COR-L47 (cell line): ENCODE measurements at places on chromosomes 2 and 18.

- no peak for DNase-seq
Measured at GRCh38 chr2:216950547-216950946, 90.7 kb upstream of the TNP1 start.

DNA sequence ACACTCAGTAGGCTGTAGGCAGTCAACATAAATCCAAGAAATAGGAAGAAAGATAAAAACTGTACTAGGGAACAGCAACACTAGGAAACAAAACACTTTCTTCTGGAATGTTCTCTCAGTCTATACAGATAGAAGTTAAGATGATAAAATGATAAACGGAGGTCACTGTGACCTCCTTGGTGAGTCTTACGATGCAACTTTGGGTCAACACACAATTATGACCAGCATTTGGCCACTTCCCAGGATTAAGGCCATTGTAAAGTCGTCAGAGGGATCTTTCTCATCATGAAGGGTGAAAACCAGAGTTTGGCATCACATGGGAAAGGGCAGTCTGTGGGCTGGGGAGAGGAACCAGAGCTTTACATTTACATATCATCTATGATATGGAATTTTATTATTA is 33.4 kb downstream of the LAMA3 start:
- DNase-seq: no peak

- DNase-seq: no peak
Measured at GRCh38 chr2:153967248-153967973, 95.7 kb downstream of the GALNT13 start.

- no peak for DNase-seq
Measured at GRCh38 chr2:142425551-142425950, 294.7 kb upstream of the LRP1B start.

DNA sequence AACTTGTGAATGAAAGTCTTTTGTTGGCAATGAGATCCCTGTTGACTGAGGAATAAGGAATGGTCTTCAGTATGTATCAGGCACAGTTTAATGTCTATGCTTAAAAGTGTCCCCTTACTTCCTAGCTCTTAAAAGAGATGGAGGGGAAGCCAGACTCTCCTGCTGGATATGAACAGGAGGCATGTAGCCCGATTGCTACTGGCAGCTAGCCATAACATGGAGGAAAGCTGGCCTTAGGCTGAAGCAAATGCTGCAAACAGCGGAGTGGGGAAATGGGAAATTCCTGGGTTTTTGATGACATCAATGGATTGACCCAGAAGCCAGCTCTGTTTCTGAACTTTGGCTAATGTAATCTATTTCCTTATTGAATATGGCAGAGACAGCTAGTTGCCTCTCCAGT is 266.1 kb downstream of the SLC4A3 start:
- DNase-seq: no peak

GRCh38 chr2:237980751-237981150 is 13.9 kb downstream of the UBE2F start:
- no peak for DNase-seq

- DNase-seq: no peak
Measured at GRCh38 chr2:28613633-28614501, 118.0 kb downstream of the PLB1 start.

- DNase-seq: no peak
Measured at GRCh38 chr2:100630473-100630977, 67.7 kb downstream of the PDCL3 start.

DNA sequence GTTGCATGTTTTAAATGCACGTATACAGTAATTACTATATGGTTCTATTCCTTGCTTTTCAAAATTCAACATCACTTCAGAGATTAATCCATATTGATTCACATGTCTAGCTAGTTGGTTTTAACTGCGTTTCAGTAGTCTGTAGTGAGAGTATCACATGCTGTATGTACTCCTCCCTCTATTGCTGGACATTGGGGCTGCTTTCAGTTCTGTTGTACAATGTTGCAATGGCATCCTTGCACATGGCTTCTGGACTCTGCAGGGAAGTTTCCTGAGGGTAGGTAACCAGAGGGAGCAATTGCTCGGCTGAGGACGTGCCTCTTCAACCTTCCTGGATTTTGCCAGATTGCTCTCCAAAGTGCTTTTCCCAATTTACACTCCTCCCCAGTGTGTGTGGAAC is 10.7 kb upstream of the HPCAL1 start:
- DNase-seq: no peak
